ENCODE measurements at places on chromosomes 12 and 14. TPM values are rescaled to one million over a fixed set of nuclear protein-coding genes. Genes with fewer than 3 reads are reported as not detected.

GRCh38 chr12:53868511-53868986 is 70.1 kb upstream of the HOXC13 start:
- H3K27me3 ChIP-seq: peaks cover 73% of the 10 kb centered on the region
- no peak for DNase-seq
- H3K27ac ChIP-seq: no peak overlapping the region
- H3K4me3 ChIP-seq: no peak overlapping the region
- no peaks in the 10 kb centered on the region for H3K4me1 ChIP-seq

Gene VWF
- total RNA-seq: 21.1 TPM

Gene PRPF39
- total RNA-seq: 39.9 TPM

GRCh38 chr14:96167224-96168148 is 37.2 kb upstream of the BDKRB2 start:
- peak overlapping the region; percentile 49 for H3K27ac ChIP-seq
- no peak for DNase-seq
- peaks cover 15% of the 10 kb centered on the region for H3K4me1 ChIP-seq
- no peak overlapping the region for H3K4me3 ChIP-seq
- H3K36me3 ChIP-seq: no peaks in the 10 kb centered on the region

DNA sequence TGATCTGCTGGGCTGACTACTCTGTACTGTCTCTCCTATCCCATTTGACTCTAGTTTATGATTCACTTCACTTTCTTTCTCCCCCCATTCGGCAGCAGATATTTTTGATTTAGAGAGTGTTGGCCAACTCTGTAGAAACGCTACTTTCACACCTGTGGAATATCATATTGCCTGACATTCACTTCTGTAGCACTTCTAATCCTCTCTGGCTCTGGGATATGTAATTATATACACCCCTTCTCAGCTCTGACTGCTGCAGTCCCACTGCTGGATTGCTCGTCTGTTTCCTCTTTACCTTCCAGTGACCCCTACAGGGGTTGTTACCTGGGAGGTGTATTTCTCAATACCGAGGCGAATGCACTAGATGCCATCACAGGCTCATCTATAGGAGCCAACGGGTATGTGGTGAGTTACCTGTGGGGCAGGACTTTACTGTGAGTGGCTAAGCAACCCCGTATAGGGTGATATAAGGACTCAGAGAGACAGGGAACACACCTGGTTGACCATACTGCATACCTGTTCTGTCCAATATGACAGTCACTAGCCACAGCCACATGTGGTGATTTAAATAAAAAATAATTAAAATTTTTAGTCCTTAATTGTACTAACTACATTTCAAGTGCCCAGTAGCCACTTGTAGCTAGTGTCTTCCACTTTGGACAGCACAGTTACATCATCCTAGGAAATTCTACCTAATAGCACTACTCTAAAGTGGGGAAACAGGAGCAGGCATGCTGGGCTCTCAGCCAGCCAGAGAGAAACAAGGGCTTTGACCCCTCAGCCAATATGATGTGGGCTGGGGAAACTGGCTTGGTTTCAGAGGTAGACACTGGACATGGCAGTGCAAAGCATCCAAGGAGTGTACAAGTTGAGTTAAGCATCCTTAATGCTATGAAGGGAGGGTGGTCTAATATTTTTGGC is 95.0 kb downstream of the C12orf75 start:
- no peaks in the 10 kb centered on the region for H3K4me1 ChIP-seq
- H3K27ac ChIP-seq: no peak overlapping the region
- no peaks in the 10 kb centered on the region for H3K36me3 ChIP-seq
- no peak overlapping the region for H3K4me3 ChIP-seq
- DNase-seq: no peak

GRCh38 chr14:58362798-58363412 is 32.8 kb upstream of the TOMM20L start:
- no peaks in the 10 kb centered on the region for H3K27me3 ChIP-seq
- H3K27ac ChIP-seq: no peak overlapping the region
- no peak for DNase-seq

Gene HOXC6
- 1.1 TPM for total RNA-seq

DNA sequence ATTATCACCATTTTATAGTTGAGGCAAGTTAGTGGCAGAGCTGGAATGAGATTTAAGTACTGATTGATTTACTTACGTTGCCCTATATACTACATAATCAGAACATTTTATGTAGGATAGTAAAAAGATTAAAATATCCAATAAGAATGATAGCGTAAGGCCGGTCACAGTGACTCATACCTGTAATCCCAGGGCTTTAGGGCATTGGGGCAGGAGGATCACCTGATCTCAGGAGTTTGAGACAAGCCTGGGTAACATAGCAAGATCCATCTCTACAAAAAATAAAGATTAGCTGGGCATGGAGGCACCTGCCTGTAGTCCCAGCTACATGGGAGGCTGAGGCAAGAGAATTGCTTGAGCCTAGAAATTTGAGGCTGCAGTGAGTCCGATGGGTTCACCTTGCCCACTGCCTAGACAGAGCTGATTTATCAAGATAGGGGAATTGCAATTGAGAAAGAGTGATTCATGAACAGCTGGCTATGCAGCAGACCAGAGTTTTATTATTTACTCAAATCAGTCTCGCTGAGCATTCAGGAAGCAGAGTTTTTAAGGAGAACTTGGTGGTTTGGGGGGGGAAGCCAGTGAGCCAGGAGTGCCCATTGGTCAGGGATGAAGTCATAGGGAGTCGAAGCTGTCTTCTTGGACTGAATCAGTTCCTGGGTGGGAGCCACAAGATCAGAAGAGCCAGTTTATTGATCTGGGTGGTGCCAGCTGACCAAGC is 24.7 kb upstream of the SGPP1 start:
- no peaks in the 10 kb centered on the region for H3K27me3 ChIP-seq
- no peak for DNase-seq
- no peak overlapping the region for H3K27ac ChIP-seq
- H3K4me1 ChIP-seq: no peaks in the 10 kb centered on the region
- H3K36me3 ChIP-seq: no peaks in the 10 kb centered on the region

- H3K27ac ChIP-seq: no peak overlapping the region
- no peaks in the 10 kb centered on the region for H3K27me3 ChIP-seq
- no peaks in the 10 kb centered on the region for H3K4me1 ChIP-seq
- no peaks in the 10 kb centered on the region for H3K36me3 ChIP-seq
Measured at GRCh38 chr14:76051717-76052465, 66.3 kb downstream of the IFT43 start.

Gene AGAP2
- total RNA-seq: 1.4 TPM

DNA sequence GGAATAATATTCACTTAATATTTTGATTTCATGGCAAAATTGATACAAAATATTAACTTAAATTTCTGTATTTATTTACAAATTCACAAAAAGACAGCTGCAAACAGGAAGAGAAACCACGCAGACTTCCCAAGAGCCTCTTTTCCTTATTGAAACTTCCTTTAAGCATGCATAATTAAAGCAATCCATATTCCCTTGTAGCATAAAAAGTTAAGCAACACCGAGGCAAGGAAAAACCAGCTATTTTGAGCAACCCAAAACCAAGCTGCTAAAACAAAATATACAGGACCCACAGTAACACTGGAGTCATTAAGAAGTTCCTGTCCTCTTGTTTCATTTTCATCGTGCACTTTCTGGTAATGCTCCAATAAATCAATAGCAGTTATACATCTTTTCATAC is 58.0 kb downstream of the EEA1 start:
- H3K4me1 ChIP-seq: no peaks in the 10 kb centered on the region
- no peaks in the 10 kb centered on the region for H3K27me3 ChIP-seq
- no peak overlapping the region for H3K4me3 ChIP-seq
- no peak overlapping the region for H3K27ac ChIP-seq

GRCh38 chr12:97142737-97143410 is 235.8 kb downstream of the NEDD1 start:
- no peak for DNase-seq
- no peak overlapping the region for H3K27ac ChIP-seq
- no peaks in the 10 kb centered on the region for H3K4me1 ChIP-seq
- no peak overlapping the region for H3K4me3 ChIP-seq

Gene RNASE2
- 1.3 TPM for total RNA-seq

Gene TMPRSS12
- total RNA-seq: not detected

DNA sequence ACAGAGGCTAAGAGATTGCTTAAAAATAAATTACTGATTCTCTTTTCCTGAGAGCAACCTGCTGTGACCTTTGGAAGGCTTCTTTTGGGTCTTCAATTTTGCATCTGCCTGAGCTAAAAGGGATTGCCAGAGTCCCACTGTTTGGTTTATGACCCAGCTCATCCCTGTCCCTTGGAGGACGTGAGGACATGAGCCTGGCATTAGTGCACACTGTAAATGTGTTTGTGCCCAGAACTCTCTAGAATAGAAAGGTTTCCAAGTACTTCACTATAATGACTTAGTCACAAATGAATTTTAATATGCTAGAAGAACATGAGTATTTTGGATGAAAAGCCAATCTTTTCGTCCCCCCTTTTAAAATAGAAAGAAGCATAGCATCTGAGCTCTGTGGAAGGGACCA is 47.1 kb upstream of the CDKN3 start:
- no peaks in the 10 kb centered on the region for H3K4me1 ChIP-seq
- no peaks in the 10 kb centered on the region for H3K36me3 ChIP-seq
- H3K27ac ChIP-seq: no peak overlapping the region
- peak overlapping the region; percentile 44 for H3K4me3 ChIP-seq
- H3K27me3 ChIP-seq: no peaks in the 10 kb centered on the region
- no peak for DNase-seq

DNA sequence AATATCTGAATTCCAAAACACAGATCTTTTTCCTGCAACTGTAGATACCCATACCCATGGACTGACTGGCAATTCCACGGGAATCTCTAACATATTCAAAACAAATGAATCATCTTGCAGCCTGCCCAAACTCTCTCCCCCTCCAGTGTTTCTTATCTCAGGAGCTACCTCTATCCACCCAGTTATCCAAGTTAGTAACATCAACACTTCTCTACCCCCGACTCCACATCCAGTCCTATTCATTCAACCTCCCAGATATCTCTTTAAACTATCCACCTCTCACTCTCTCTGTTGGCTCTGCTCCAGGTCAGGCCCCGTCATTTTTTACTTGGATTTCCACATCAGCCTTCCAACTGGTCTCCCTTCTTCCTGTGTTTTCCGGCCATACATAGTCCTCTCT is 6.7 kb upstream of the KCNH5 start:
- H3K4me1 ChIP-seq: no peaks in the 10 kb centered on the region
- no peaks in the 10 kb centered on the region for H3K27me3 ChIP-seq
- no peak overlapping the region for H3K27ac ChIP-seq
- no peak overlapping the region for H3K4me3 ChIP-seq
- DNase-seq: no peak

- DNase-seq: no peak
- no peaks in the 10 kb centered on the region for H3K36me3 ChIP-seq
- H3K4me3 ChIP-seq: no peak overlapping the region
- H3K4me1 ChIP-seq: no peaks in the 10 kb centered on the region
Measured at GRCh38 chr14:81982046-81982445, 448.4 kb upstream of the SEL1L start.

Gene MAP1LC3B2
- not detected for total RNA-seq

GRCh38 chr12:23906329-23906728 is 43.1 kb downstream of the SOX5 start:
- no peak overlapping the region for H3K27ac ChIP-seq
- H3K36me3 ChIP-seq: no peaks in the 10 kb centered on the region

Gene ZCRB1
- total RNA-seq: 7.7 TPM

DNA sequence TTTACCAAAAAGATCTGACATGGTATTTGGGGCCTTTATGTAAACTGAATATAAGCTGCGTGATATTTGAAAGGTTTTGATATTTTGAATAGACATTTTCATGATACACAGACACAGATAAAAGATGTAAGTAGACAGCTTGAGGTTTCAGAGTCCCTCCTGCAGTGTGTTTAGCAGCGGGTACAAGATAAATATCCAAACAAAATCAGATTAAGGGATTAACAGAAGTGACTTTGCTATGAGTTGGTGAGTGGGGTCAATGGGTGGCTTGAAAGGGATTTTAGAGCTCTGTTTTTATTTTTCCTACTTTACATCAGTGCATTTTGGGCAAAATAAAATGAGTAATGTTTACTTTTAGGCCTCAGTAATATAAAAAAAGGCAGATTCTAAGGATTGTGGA is 84.1 kb downstream of the IGF1 start:
- DNase-seq: no peak
- H3K27ac ChIP-seq: no peak overlapping the region
- no peaks in the 10 kb centered on the region for H3K36me3 ChIP-seq
- H3K4me1 ChIP-seq: no peaks in the 10 kb centered on the region

- peak overlapping the region; percentile 80 for H3K27ac ChIP-seq
- no peak for DNase-seq
- peaks cover 12% of the 10 kb centered on the region for H3K27me3 ChIP-seq
- peaks cover 7% of the 10 kb centered on the region for H3K4me1 ChIP-seq
- peak overlapping the region; percentile 84 for H3K4me3 ChIP-seq
- no peaks in the 10 kb centered on the region for H3K36me3 ChIP-seq
Measured at GRCh38 chr14:67533754-67534085, 630 bp downstream of the PLEKHH1 start.

Gene REM2
- 0.83 TPM for total RNA-seq

- no peak overlapping the region for H3K27ac ChIP-seq
- no peak for DNase-seq
- H3K4me3 ChIP-seq: no peak overlapping the region
- H3K4me1 ChIP-seq: no peaks in the 10 kb centered on the region
Measured at GRCh38 chr12:78928200-78929074, 63.9 kb downstream of the SYT1 start.

- H3K4me1 ChIP-seq: no peaks in the 10 kb centered on the region
- no peaks in the 10 kb centered on the region for H3K27me3 ChIP-seq
- H3K36me3 ChIP-seq: peaks cover 32% of the 10 kb centered on the region
- H3K4me3 ChIP-seq: peak within 1 kb of the TSS; percentile 98
- peak; percentile 98 for DNase-seq
Measured at GRCh38 chr12:92145731-92146496, at the start of gene BTG1. Gene BTG1, minus strand, starts transcription at chr12:92145846. Its CDS starts 311 bp downstream, at chr12:92145535.

GRCh38 chr14:34912182-34912581 is 37.0 kb upstream of the BAZ1A start:
- H3K27ac ChIP-seq: no peak overlapping the region
- H3K4me3 ChIP-seq: no peak overlapping the region
- H3K36me3 ChIP-seq: no peaks in the 10 kb centered on the region

Gene ARPC3
- total RNA-seq: 756 TPM

Data from esophagus squamous epithelium (tissue), 5 donors.